Activated CD4-positive, alpha-beta T cell treated with anti-CD3 and anti-CD28 coated beads for 36 hours (primary cell): ENCODE measurements at places on chromosomes 1 and 21.

- DNase-seq, result no peak
Measured at GRCh38 chr1:217585577-217585976, 45.3 kb downstream of the GPATCH2 start.

DNA sequence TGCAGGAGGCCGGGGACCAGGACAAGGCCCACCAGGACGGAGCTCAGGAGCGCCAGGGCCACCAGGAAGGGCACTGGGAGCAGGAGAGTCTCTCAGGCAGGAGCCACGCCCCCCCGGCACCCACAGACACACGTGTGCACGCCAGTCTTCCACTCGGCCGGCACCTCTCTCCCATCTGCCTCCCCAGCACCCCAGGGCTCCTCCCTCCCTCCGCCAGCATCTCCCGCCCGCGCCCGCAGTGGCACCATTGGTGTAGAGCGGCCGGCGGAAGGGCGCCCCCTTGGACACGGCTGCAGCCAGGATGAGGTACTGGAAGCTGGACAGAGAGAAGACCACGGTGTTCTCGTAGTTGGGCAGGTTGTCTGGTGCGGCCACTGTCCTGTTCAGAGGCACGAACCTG, 6.1 kb upstream of the MFAP2 start:
- DNase-seq, result no peak

DNA sequence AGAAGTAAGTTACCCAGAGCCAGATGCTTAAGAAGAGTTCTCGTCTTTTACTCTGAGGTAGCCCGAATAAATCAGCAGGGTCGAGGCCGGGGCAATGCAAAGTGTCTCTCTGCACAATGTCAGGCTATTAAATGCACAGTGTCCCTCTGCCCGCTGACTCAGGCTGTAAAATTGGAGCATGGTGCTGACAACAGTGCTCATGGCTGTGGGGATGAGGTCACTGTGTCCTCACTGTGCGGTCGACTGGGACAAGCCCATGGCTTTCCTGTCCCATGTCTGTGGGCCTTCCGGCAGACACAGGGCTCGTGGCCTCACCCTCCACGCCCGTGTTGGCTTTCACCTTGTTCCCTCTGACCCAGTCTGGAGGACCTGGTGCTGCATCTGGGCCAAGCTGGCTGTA, 14.6 kb upstream of the SLC2A1 start:
- no peak for DNase-seq

GRCh38 chr1:24297187-24297851, 21.8 kb upstream of the GRHL3 start:
- no peak for DNase-seq

DNA sequence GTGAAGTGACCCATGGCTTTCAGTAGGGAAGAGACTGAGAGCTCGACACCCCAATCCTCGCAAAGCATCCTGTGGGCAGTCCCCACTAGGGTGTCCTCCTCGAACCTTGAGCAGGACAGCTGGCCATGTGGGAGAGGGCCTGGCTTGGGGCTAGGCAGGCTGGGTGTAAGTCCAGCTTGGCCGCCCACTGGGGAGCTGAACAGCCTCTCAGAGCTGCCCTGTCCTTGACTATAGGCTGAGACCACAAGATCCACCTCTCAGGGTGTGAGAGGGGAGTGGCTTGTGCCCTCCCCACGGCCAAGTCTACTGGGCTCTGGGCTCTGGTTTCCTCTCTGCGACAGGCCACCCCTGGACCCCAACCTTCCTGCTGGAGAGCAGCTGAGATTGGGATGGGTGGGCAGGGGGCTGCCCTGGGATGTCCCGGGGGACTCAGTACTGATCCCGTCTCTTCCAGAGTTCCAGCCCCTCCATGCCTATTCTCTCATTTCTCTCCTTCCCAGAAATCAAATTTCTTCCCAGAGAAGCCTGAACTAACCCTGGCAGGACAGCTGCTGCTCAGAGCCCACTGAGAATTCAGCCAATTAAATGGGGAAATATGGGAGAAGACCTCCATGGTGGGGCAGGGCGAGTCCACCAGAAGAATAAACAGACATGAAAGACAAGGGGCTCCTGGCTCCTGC, 282.9 kb downstream of the PTPRU start:
- DNase-seq, result no peak

- no peak for DNase-seq
Measured at GRCh38 chr1:182639330-182639729, 35.1 kb upstream of the RGS16 start.

DNA sequence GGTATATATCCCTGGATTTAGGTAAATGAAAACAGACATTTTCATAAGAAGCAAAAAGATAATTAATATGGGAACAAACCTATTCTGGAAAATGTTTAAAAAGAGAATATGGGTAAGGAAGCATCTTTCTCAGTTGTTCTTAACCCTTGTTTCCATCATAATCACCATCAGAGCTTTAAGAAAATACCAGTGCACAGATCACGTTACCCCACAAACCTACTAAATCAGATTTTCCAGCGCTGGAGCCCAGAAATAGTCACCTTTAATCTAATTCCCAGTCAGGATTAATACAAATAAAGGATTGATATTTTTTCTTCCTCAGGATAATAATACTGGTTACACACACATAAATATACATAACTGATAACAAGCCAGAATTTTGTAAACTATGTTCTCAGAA, 44.6 kb downstream of the PTPRC start:
- no peak for DNase-seq

DNA sequence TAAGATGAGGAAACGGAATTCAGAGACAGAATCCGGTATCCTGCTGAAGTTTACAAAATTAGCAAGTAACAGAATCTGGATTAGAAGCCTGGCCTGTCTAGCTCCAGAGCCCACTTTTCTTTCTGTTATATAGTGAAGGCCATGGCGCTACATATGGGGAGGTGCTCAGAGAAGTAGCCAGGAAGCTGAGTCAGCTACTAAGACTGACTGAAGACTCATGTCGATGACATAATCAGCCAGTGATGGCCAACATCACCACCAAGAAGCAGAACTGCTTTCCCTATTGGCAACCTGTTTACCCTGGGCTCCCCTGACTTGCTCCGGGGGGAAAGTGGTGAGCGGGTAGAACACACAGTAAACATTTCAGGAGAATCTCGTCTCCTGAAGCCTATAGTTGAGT, 18.8 kb downstream of the LRRC52 start:
- DNase-seq, result no peak

DNA sequence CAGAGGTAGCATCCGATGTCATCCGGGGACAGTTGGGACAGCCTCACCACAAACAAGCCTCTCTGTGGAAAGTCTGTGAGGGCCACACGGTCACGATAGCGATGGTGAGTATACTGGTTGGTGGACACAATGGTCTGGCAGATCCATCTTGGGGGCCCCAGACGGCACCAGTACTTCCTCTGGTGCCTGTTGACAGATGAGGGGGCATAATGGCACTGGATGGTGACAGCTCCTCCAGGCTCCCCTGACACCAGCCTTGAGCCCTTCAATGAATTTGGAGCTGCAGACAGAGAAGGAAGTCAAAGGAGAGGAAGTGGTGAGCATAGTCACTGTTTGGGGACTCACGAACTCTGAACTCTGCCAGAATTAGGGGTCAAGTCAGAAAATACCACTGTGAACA, 8.0 kb downstream of the FCAMR start:
- DNase-seq, result no peak

GRCh38 chr1:94958081-94958480, 31.2 kb upstream of the CNN3 start:
- no peak for DNase-seq

DNA sequence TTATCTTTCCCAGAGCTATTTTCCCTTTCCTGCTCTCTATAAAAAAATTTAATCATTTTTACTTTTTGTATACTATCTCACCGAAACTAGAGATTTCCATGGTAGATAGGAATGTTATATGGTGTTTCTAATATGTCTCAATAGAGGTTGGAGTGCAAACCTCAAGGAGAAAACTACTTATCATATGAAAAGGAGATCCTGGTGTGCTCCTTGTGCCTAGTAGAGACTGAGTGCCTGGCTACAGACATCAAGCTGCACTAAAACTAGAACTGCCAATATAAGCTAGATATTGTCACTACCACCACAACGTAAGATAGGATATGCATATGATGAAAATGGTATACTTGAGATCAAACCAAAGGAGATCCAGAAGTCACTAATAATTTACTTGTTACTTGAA, 67.0 kb downstream of the RGS18 start:
- no peak for DNase-seq

DNA sequence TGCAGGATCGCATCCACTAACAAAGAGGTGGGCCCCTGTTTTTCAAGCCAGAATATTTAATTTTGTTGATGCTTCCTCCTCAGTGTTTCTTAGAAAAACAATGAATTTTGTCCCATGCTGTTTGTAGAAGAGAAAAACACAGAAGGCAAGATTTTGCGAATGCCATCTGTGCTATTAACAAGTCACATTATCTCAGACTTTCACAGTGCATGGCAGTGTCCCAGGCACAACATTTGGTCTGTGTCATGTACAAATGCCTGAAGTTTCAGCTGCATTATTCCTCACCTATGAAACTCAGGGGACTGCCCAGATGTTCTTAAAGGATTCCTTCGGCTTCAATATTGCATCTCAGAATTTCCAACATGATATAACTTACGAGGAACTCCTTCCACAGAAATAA, 99.6 kb upstream of the ZC3H11B start:
- no peak for DNase-seq

DNA sequence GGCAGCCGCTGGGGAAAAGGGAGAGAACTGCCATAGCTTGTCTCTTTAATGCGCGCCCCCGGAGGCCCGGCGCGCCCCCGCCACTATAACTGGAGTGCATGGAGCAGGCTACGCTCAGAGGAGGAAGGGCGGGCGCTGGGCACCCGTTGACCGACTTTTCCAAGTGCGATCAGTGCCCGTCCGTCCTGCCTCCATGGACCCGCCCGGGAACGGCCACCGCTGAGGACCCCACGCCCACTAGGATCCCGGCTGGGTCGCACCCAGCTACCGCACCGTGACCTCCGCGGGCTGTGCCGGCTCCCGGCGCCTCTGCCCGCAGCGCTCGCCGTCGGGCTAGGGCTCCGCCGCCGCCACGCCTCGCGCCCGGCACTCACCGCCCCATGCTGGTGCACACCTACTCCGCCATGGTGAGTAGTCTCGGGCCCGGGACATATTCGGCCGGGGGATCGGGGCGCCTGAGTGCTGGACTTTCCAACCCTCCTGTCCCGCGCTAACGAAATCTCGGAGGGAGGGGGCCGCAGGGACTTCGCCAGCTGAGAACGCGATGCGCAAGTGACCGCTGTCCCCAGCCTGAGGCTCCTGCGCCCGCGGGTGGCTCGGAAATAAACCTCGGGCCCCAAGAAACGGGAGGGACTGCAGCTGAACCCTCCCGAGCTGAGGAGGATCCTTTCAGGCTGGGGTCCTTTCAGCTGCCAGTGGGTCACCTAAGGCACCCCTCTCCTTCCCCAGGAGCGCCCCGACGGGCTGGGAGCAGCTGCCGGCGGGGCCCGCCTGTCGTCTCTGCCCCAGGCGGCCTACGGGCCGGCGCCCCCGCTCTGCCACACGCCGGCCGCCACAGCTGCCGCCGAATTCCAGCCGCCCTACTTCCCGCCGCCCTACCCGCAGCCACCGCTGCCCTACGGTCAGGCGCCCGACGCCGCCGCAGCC, at the start of gene TFAP2E:
TFAP2E (plus strand) TSS at position 117 of the 927 bp plus-strand sequence; CDS start at position 381, 264 bp downstream.
- no peak for DNase-seq

- no peak for DNase-seq
Measured at GRCh38 chr1:241270016-241270415, 87.0 kb downstream of the RGS7 start.

DNA sequence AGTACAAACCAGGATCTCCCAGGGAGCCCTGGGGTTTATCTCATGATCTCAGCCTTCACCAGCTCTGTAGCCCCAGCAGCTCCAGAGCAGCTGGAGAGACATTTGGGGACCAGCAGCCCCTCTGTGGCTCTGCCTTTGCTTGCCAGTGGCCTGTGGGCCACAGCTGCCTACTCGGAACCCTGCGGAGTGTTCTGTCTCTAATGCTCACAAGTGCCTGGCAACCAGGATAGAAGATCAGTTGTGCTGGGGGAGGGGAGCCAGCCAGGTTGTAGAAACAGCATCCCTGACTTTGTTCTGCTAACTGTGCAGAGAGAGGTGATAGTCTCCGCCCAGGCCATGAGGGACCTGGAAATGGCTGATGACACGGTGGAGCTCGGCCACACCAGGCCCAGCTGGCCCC, 50.9 kb upstream of the KCNJ15 start:
- DNase-seq, result no peak

- no peak for DNase-seq
Measured at GRCh38 chr1:205326812-205327466, 5.4 kb upstream of the NUAK2 start.

DNA sequence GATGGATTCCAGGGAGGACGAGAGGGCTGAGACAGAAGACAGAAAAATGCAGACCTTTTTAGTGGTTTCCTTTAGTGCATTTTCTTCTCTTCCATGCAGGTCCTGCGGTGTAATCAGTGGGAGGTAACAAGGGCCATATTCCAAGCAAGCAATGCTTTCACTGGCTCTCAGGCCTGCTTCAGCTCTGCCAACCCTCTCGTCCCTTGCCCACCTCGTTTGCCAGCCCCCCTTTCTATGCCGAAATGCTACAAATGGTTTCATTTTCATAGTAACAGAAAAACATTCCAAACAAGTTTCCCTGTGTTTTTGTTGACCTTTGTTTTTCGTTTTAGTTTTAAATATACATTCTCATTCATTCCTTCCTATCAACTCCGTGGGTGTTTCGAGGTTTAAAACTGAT, 443.1 kb downstream of the TTLL7 start:
- DNase-seq, result no peak

DNA sequence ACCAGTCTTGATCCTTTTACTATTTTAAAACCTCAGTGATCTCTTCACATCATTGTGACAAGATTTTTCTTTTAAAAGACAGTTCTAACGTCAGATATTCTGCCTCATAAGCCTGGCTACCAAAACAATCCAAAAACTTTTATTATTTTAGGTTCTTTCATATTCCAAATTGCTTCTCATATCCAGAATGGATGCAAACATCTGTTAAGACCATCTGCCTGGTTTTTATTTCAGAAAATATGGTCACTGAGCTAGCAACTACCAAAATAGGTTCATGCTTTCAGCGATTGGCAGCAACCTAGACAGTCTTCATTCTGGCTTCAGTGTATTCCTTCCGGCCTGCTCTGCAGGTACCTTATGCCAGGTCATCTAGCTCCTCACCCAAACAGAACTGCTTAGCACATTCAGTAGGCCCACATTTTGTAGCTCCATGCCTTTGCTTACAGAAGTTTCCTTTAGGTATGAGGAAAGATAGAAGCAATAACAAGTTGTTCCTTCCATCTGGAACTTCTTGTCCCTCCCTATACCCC, 59.0 kb upstream of the CACYBP start:
- DNase-seq, result no peak

- no peak for DNase-seq
Measured at GRCh38 chr1:197440715-197441114, 172.7 kb downstream of the CRB1 start.

DNA sequence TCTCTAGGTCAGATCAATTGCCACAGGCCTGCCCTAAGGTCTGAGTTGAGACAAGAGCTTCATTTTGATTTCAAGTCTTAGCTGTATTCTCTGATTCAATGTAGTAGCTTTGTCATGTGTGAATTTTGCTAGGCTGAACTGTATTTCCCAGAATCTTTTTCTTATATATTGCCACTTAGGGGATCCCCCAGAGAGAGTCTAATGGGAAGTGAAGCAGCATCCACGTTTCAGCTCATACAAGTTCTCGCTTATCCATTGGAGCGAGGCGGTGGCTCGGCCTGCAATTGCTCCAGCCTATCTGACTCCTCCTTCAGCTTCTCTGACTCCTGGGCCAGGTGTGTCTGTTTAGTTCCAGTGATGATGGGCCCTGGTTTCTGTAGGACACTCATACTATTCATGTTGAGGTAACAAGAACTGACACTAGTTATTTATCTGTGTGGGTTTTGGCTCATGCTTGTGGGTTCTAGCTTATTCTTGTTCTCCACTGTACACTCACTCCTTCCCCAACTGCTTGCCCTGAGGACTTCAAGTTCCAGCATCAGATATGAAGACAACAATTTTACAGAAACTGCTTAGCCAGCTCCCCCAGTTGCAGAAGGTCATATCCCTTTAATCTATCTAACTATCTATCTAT, 48.2 kb downstream of the TBX19 start:
- no peak for DNase-seq
